Esophagus squamous epithelium (tissue), 5 donors: ENCODE measurements at places on chromosomes 6 and 20. TPM values are rescaled to one million over a fixed set of nuclear protein-coding genes. Genes with fewer than 3 reads are reported as not detected.

The TPBG gene
- 25.6 TPM for total RNA-seq

DNA sequence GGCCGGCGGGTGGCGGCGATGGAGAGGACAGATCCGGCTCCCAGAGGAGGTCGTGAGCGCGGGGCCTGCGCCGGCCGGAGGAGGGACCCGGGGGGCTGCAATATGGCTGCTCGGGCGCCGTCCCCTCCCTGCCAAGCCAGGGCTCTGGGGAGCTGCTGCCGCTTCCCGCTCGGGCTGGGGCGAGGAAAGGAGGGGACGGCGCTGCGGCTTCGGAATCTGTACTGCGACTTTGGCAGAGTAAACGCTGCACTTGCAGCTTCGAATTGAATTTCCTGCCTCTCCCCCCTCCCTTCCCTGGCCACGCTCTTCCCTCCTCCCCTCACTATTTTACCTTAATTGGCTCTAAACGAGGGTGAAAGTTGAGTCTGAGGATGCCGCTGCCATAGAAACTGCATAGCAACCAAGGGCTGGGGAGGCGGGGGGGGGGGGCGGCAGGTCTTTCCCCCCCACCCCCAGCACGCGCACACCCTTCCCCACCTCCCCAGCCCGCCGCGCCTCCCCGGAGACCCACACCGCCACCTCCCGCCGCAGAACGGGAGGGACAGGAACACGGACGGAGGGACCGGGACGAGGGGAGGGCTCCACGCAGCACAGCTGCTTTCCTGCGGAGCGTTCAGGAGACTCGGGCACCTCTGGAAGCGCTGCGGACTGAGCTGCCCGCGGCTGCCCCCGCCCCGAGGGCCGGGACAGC lies 93.9 kb downstream of the RNASET2 start:
- no peak overlapping the region for H3K27ac ChIP-seq
- no peaks in the 10 kb centered on the region for H3K36me3 ChIP-seq
- peaks cover 11% of the 10 kb centered on the region for H3K4me1 ChIP-seq
- H3K27me3 ChIP-seq, result no peaks in the 10 kb centered on the region

The HSPA12B gene
- total RNA-seq, result 4.6 TPM

- no peak for DNase-seq
- no peaks in the 10 kb centered on the region for H3K36me3 ChIP-seq
- no peaks in the 10 kb centered on the region for H3K27me3 ChIP-seq
- no peaks in the 10 kb centered on the region for H3K4me1 ChIP-seq
- H3K27ac ChIP-seq, result no peak overlapping the region
Measured at GRCh38 chr6:113143206-113143605, 713.9 kb upstream of the MARCKS start.

DNA sequence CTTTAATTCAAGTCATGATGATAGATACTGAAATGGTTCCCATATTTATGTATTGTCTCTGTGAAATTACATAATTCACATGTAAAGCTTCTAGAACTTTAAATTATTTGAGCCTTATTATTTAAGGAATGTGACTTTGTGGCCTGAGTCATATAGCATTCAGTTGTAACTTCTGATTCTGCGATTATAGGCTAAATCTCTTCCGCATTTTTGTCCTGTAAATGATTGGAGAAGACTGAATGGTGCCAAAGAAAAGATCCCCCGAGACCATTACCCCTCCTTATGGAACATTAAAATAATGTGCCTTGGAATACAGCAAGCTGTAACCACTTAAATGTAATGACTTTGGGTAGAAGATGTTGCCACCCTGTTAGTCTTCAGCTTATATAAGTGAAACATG lies 63.3 kb upstream of the MAP7 start:
- no peak overlapping the region for H3K27ac ChIP-seq
- peaks cover 9% of the 10 kb centered on the region for H3K4me1 ChIP-seq

DNA sequence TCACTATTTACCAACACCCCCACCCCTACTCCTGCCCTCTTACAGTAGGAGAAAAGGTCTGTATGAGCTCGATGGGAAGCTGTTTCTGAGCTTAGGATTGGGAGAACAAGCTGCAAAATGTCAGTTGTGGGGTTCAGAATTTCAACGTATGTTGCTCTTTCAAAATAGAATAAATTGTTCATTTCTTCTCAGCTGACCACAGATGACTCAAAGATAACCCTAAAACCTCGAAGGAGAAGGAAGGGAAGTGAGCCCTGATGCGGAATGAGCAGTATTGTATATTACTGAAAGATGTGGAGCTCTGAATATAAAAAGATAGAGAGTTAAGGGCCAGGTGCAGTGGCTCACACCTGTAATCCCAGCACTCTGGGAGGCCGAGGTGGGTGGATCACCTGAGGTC lies 35.9 kb upstream of the MYLIP start:
- H3K4me3 ChIP-seq, result no peak overlapping the region
- no peaks in the 10 kb centered on the region for H3K4me1 ChIP-seq
- H3K36me3 ChIP-seq, result no peaks in the 10 kb centered on the region
- no peak overlapping the region for H3K27ac ChIP-seq

The BANF2 gene
- total RNA-seq, result not detected

- DNase-seq, result no peak
- H3K27ac ChIP-seq, result peak overlapping the region; percentile 33
- H3K36me3 ChIP-seq, result no peaks in the 10 kb centered on the region
- H3K4me3 ChIP-seq, result no peak overlapping the region
Measured at GRCh38 chr6:163490826-163491577, 76.5 kb downstream of the QKI start.

DNA sequence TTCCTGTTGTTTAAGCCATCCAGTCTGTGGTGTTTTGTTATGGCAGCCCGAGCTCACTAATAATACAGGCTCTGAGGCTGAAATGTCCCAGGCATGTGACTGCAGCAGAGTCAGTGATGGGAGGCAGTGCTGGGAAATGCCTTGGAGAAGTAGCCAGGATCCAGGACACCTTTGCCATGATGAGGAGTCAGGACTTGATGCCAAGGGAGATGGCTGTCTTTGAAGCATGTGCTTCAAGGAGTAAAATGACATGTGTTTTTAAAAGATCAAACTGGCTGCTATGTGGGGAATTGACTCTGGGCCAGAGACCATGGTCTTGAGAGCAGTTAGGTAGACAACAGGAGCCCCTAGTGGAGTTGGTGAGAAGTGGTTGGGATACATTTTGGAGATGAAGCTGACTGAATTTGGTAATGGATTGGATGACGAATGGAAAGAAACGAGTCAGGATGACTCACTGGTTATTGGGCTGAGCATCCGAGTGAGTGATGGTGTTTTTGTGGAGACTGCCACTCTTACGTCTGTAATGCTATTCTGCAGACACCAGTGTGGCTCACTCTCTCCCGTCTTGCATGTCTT lies 322.2 kb downstream of the PLCB1 start:
- no peak for DNase-seq
- H3K27me3 ChIP-seq, result no peaks in the 10 kb centered on the region
- no peaks in the 10 kb centered on the region for H3K36me3 ChIP-seq

- no peaks in the 10 kb centered on the region for H3K36me3 ChIP-seq
- H3K4me1 ChIP-seq, result no peaks in the 10 kb centered on the region
- no peak overlapping the region for H3K27ac ChIP-seq
- no peaks in the 10 kb centered on the region for H3K27me3 ChIP-seq
- H3K4me3 ChIP-seq, result no peak overlapping the region
Measured at GRCh38 chr20:18778690-18779392, 34.7 kb upstream of the SCP2D1 start.

The SLC12A5 gene
- total RNA-seq, result not detected

The GRM4 gene
- not detected for total RNA-seq

GRCh38 chr6:87674290-87674689 lies 27.7 kb downstream of the AKIRIN2 start:
- H3K27ac ChIP-seq, result no peak overlapping the region
- no peaks in the 10 kb centered on the region for H3K27me3 ChIP-seq
- no peak overlapping the region for H3K4me3 ChIP-seq
- H3K36me3 ChIP-seq, result peaks cover 96% of the 10 kb centered on the region

DNA sequence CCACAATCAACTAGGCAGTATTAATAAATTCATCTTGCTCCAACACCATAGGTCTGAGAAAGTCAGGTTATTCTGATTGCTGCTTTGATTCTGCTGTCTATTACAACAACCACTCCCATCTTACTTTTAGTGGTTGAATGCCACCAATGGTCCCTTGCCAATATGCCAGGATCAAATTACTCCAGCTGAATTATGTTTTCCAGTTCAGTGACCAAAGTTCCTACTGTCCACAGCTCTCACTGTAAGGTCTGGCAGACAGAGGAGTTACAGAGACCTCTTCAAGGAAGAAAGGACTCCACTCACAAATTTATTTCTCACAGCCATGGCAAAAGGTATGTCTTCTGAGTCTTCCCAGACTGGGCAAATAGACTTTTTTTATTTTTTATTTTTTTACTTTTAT lies 557.0 kb downstream of the HAO1 start:
- no peak for DNase-seq
- H3K4me1 ChIP-seq, result no peaks in the 10 kb centered on the region
- H3K27me3 ChIP-seq, result no peaks in the 10 kb centered on the region

The BCKDHB gene
- 15.8 TPM for total RNA-seq
